Brain (organoid and tissue), 16 donors: ENCODE measurements at places on chromosomes 7 and 10. TPM values are rescaled to one million over a fixed set of nuclear protein-coding genes. Genes with fewer than 3 reads are reported as not detected.

IQUB gene
- 0.20 TPM for polyA plus RNA-seq

CPA2 gene
- polyA plus RNA-seq: 0.97 TPM

TBC1D12 gene
- 6.0 TPM for polyA plus RNA-seq

IKZF1 gene
- polyA plus RNA-seq: 0.42 TPM

INSYN2A gene
- 7.7 TPM for polyA plus RNA-seq

APBB1IP gene
- polyA plus RNA-seq: 1.9 TPM
